ENCODE measurements at places on chromosomes 11 and 22.

DNA sequence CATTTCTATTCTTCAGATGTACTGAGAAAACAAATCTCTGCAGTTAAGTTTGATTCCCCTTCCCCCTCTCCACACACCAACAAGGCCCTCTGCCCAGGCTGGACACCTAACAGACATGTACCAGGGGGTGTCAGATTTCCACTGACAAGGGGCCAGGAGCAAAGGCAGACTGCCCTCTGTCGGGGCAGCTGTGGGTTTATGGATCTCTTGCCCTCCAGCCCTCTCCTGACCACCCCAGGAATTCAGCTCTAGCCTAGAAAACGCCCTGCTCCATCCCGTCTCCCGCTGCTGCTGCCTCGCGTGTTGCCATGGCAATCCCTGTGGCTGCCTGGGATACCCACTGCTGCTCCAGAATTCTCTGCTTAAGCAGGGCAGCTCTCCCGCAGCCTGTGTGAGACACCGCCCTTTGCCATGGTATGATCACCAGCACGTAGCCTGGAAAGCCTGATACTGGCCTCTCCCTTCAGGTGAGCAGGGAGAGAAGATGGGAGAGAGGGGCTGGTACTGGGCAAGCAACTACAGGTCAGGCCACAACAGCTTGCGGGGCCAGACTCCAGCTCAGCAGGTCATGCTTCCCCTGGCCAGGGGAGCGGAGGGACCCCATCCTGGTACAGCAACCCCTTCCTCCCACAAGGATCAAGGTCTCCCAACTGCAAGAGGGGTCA lies 41.6 kb downstream of the BUD13 start:
- no peak for DNase-seq

GRCh38 chr22:22974156-22974555 lies 86.5 kb downstream of the IGLL5 start:
- no peak for DNase-seq

GRCh38 chr22:29907753-29908515 lies 25.0 kb downstream of the MTMR3 start:
- DNase-seq: no peak

- no peak for DNase-seq
Observed at GRCh38 chr11:15707194-15707593, 592.5 kb downstream of the INSC start.

DNA sequence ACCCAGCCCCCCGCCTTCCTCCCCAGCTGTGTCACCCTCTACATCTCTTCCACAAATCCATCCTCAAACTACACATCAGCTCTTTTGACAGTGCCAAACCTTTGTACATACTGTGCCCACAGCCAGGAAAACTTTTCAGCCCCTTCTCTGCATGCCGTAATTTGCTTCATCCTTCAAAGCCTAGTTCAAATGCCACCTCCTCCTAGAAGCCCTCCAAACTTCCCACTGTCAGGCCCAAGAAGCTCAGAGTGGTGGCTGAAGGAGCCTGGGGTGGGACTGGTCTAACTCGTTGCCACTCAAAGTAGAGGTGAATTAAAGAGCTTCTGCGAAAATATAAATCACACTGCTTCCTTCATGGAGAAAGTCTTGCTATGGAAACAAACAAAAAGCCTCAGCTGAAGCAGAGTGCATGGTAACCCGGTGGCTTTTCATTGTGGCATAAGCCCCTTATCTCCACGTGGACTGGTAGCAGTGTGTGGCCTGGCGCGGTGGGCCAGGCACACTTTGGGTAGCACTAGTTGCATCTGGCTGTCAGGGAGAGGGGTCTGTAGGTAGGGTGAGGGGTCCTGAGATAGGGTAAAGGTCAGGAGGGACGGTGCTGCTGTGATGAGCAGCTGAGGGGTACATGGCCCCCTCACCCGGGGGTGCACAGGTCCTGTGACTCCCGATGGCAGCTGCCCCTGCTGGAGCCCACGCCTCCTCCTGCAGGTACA lies 76.9 kb downstream of the MYO7A start:
- DNase-seq: no peak

GRCh38 chr22:38760477-38761201 lies 4.8 kb upstream of the SUN2 start:
- DNase-seq: no peak

DNA sequence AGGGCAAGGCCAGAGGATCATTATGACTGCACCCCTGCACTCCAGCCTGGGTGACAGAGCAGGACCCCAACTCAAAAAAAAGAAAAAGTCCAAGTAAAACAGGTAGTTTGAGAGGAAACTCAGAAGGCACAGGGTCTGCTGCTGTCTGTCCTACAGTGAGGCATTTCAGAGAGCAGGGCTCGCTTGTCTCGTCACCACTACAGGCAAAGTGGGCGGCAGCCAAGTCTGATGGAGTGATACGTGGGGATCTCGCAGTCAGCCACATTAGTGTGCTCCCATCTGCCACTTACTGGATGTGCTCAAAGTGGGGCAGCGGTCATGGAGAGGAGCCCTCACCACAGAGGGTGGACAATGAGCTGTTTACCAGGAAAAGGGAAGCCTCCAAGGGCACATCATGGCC lies 42.1 kb downstream of the PI4KA start:
- DNase-seq: no peak

DNA sequence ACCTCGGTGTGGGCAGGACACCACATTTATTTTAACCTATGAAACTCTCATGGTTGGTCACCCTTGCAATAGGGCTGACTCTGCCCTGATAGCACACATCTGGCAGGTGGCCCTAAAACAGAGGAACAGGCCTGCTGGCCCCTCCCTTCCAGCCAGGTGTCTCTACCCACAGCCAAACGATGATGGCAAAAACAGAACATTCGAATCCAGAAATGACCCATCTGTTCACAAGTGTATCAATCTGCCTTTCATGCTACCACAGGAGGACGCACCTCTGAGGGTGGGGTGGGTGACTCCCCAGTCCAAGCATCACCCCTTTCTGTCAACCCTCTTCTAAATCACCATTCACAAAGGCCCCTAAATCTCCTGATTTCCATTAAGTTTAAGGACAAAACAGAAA lies 118.1 kb downstream of the ETS1 start:
- DNase-seq: no peak

- DNase-seq: no peak
Observed at GRCh38 chr22:30416403-30416802, 9.2 kb upstream of the MTFP1 start.

GRCh38 chr22:47681411-47682165 lies 919.1 kb downstream of the TBC1D22A start:
- no peak for DNase-seq

DNA sequence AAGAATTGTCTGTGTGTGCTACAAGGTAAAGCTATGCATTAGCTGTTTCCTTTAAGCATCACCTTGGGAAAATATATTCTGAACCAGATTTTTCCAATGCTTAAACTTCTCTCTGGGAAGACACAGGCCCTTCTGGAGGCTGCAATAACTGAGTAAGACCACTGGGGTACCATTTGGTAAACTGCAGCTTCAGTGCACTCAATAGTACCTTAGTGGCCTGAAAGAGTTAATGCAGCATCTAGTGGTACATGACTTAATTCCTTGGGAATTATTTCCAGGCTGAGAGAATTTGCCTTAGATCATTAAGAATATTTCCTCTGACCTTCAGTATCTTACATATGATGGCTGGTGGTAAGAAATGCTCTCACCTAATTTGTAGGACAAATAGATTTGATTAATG lies 727.4 kb downstream of the DLG2 start:
- no peak for DNase-seq

DNA sequence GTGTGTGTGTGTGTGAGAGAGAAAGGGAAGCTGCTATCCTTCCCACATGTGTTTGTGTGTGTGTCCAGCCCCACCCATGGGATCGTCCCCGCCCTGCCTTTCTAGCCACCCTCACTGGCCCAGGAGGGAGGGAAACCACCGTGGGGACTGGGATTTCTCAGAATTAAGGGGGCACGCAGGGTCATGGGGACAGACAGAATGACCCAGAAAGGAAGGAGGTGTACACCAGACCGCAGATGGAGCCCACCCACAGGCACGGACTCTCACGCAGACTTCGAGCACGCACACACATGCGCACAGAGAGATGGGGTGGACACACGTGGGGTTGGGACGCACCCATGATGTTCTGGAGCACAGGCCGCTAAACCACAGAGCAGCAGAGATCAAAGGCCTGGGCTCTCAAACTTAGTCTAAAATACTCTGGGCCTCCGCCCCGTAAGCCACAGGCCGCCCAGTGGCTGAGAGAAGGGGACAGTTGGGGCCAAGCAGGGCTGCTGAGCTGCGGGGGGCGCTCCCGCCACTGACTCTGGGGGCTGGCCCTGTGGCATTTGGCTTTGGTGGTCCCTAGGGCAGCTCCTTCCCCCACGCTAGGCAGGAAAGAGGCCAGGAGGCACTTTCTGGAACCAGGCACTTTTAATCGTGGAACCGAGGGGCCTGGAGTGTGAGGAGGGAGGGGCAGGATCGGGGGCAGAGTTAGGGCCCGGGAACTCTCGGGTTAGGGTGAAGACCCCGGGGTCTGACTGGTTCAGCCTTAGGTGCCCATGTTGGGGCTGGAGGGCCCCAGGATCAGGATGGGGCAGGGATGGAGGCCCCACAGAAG lies 1.5 kb downstream of the IFITM5 start:
- DNase-seq: no peak

- no peak for DNase-seq
Observed at GRCh38 chr11:110158317-110159200, 65.4 kb downstream of the ZC3H12C start.

All from stimulated activated CD8-positive, alpha-beta memory T cell treated with anti-CD3 and anti-CD28 coated beads, Interleukin-4, amount 100 ng/mL, for 4 hours (primary cell).